ENCODE measurements at places on chromosomes 11 and 22.

DNA sequence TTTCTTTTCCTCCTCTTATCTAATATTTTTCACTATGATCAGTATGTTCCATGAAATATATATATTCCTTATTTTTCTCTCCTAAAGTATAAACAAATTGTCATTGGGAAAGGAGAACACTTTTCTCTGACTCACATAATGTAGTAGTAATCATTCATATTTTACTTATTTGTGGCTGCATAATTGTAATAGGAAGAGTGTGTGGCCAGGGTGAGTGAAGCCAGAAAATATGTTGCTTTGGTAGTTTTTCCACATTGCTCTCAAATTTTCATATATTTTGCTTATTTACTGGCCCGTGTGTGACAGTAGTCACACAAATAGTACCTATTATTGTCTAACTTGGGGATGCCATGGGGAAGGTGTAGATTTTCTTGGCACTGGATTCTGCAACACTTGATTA is 172.1 kb downstream of the DYNC2H1 start:
- DNase-seq = no peak

GRCh38 chr11:47797633-47798032 is 30.5 kb upstream of the FNBP4 start:
- DNase-seq = peak; percentile 71

DNA sequence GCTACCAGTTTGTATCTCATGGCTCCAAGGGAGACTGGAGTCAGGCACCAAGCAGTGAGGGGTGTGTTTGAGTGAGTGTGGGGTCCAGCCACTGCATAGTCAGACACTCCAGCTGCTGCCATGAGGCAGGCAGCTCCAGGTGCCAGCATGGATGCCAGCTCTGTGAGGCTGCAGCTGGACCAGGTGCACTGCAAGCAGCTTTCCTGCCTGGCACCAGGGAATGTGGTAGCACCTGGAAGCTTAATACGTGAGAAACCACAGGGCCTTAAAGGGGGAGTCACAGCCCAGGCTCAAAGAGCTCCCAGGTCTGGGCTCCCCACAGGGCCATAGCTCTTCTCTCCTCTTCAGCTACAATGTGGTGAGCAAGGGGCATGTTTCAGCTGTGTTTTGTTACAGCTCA is 817.8 kb upstream of the LUZP2 start:
- no peak for DNase-seq

GRCh38 chr11:109374441-109374840 is 47.5 kb upstream of the C11orf87 start:
- DNase-seq = no peak

DNA sequence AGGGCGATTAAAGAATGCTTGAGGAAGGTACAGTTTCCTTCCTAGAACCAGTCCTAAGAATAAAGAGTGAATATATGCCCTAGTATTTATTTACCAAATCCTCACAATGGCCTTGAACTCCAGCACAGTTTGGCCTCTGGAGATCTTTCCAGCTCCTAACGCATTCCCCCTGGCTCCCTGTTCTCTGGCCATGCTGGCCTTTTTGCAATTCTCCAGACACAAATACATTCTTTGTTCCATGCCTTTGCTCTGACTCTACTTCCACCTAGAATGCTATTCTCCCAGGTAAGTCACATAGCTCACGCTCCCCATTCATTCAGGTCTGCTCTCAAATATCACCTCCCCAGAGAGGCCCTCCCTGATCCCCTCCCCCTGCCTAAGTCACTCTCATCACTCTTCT is 3.7 kb upstream of the DGKZ start:
- no peak for DNase-seq

GRCh38 chr11:44313761-44314489 is 4.0 kb upstream of the ALX4 start:
- no peak for DNase-seq

- no peak for DNase-seq
Observed at GRCh38 chr11:90845126-90845525, 622.3 kb upstream of the CHORDC1 start.

GRCh38 chr11:95991545-95991944 is 67.6 kb upstream of the MTMR2 start:
- DNase-seq = no peak

- no peak for DNase-seq
Observed at GRCh38 chr22:47035425-47035881, 273.0 kb downstream of the TBC1D22A start.

DNA sequence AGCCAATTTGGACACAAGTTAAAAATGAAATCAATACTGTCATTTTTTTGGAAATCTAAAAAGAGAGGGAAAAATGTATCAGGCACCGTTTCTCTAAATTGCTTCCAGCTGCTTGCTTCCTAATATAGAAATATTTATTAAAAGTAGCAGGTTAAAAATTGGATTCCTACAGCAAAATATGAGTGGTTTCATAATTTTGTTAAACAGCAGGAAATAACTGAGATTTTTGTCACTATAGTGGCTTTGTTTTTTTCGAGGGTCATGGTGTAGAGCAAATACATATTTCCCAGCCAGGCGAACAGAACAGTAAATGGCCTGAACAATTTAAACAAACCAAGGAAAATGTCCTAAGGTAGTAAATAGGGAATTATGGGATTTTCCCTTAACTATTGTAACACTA is 159.7 kb downstream of the DDX10 start:
- DNase-seq = no peak

- no peak for DNase-seq
Observed at GRCh38 chr11:69546735-69547370, 65.4 kb downstream of the LINC01488 start.

DNA sequence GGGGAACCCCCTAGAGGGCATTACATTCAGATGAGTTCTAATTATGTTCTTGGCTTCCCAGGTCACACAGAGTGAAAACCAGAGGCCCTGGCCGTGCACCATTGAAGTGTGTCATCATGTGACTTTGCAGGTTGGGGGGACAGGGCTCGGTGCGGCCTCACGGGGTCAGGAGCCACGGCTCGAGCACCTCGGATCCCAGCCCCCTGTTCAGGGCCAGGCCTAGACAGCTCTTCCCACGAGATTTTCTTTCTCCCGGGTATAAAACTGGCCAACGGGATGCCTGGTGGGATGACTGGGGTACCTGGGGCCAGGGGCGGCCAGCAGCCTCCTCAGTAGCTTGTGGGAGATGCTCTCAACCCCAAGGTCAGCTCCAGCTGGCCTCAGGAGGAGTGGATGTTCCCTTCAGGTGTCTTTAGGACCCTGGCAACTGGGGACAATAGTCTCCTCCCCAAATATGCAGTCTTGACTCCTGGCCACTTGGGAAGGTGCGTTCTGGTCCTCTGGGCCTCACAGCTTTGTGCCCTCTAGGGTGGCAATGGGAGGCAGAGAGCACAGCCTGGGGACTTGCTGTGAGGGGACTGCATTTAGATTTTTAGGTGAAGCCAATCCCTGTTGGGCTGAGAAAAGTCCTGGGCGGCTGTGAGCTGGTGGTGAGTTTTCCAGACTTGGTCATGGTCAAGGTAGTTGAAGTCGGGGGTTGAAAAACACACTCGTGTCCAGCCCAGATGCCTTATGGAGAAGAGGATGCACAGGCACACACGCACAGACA is 95.6 kb downstream of the KCNQ1 start:
- DNase-seq = no peak

DNA sequence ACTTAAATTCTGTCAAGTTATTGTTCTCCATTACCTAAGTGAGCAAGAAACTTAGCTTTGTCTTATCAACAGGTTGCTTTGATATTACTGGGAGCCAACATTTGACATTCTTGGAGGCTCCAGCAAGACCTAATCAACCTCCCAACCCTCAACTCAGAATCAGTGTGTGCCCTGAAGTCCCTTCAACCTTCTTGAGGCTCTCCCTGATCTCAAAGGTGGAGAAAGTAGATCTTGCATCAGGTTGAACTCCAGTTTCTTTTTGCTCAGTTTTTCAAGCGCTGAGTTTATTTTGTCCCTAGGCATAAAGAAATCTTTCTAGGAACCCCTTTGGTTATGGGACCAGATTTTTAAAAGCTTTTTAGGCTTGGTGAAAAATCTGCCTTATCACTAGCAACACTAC is 1.4 kb downstream of the FAM111A start:
- no peak for DNase-seq

DNA sequence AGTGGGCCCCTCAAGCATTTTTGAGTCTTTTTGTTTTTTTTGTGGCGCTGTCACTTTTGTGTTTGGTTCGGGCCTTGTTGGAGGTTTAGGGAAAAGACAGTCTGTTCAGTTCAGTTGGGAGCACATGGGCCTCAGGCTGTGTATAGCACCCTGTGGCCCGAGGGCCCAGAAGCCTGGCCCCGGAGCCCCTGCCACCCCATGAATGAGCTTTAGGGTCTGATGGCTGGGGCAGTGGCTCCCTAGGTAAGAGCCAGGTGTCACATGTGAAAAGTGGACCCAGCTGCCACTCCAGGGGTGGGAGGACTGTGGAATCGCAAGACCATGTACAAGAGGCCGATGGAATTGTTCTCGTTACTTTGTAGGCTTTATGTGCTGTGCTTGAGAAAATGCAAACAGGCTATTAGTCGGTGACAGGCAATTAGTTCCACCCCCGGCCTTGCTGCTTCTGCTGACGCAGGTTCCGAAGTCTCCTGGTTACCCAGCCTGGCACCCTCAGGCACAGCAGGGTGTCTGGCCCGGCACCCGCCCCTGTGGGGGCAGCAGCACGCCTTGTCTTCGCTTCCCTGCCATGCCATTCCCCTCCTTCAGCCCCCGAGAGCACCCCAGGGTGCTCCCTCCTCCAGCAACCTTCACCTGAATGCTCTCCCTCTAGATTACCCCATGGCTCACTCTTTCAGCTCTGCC is 38.2 kb upstream of the PARVG start:
- DNase-seq = no peak

GRCh38 chr11:118953265-118953664 is 2.8 kb upstream of the UPK2 start:
- no peak for DNase-seq

- DNase-seq = no peak
Observed at GRCh38 chr11:108966206-108966605, 301.3 kb downstream of the DDX10 start.

GRCh38 chr11:77063407-77063806 is 3.4 kb upstream of the CAPN5 start:
- no peak for DNase-seq

GRCh38 chr11:61958590-61958989 is 8.4 kb downstream of the BEST1 start:
- no peak for DNase-seq

- no peak for DNase-seq
Observed at GRCh38 chr11:93059117-93059957, 89.9 kb downstream of the MTNR1B start.

- DNase-seq = no peak
Observed at GRCh38 chr11:128285321-128285720, 302.0 kb downstream of the ETS1 start.

DNA sequence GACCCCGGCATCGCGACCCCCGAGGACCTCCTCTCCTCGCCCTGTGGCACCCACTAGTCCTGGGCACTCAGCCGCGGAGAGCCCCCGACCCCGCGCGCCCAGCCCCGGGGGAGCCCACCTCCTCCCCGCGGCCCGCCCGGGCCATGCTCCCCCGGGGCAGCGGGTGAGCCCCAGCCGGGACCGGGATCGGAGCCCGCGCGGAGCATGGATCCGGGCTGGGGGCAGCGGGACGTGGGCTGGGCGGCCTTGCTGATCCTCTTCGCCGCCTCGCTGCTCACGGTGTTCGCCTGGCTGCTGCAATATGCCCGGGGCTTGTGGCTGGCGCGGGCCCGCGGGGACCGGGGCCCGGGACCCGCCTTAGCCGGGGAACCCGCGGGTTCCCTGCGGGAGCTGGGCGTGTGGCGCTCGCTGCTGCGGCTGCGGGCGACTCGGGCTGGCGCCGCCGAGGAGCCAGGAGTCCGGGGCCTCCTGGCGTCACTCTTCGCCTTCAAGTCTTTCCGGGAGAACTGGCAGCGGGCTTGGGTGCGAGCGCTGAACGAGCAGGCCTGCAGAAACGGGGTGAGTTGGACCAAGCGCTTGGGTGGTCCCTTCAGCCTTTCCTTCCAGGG is 498 bp downstream of the C2CD2L start:
- DNase-seq = no peak

DNA sequence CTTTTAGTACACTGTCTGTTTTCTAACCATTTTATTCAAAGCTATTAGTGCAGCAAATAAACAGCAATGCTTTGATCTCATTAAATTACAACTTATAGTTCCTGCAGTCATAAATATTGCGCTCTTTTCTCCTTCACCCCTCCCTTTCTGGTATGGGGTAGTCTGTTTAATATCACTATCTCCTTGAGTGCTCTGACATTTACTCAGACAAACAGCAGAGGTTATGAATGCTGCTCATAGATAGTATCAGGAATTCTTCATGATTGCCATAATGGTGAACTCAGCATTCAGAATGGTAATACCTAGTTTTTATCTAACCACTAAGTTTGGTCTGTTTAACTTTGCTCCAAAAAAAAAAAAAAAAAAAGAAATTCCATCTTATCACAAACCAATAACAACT is 87.4 kb downstream of the EIF3M start:
- no peak for DNase-seq

- no peak for DNase-seq
Observed at GRCh38 chr11:3077189-3077836, 20.1 kb upstream of the CARS1 start.

DNA sequence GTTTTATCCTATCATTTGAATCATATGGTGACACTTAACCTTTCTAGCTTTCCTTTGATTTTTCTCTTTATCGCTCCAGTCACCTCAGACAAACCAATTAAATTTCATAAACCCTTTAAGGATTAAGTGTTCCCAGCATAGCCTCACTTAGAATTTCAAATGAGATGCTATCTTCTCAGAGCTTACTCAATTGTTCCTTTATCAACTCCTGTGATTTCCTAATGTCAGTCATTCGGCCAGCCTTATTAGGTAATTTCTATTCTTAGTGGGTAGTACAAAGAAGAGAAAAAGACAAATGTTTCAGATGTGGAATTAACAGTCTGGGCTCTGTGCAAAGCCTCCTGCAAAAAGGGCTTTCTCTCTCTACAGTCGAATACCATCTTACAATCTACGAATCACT is 77.1 kb upstream of the CCDC90B start:
- no peak for DNase-seq

DNA sequence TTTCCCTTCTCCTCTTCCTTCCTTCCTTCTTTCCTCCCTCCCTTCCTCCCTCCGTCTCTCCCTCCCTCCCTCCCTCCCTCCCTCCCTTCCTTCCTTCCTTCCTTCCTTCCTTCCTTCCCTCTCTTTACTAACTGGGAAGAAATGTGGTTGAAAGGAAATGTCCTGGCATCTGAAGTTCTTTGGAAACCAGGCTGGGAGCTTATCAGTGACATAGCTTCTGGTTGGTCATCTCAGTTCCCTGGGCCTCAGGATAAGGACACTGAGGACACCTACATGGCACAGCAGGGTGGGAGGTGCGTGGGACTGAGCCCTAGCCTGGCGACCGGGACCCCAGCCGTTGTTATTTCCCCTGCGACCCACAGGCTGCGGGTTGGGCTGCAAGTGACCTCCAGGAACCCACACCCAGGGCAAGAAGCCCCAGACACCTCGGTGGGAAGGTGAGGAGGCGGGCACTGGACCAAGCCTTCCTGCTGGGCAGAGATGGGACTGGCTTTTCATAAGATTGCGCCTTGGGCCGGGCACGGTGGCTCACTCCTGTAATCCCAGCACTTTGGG is 1486.5 kb downstream of the TBC1D22A start:
- DNase-seq = no peak

DNA sequence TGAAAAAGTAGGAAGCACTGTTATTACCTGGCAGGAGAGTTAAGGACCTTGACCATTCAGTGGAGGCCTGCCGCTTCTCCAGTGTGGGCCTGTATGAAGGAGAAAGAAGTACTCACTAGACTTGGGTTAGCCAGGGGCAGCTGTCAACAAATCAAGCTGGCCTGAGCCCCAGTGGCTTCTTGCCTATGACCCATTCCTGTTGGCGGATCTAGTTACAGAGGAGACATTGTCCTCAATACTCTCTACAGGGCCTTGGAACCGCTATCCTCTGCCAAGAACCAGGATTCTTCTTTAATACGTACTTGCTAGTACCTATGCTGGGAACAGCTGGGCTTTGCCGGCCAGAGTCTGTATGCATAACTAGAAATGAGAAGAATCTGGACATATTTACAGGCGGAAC is 68.1 kb downstream of the ALX4 start:
- DNase-seq = no peak

Data from inflammatory macrophage (primary cell).